Stimulated activated CD4-positive, alpha-beta T cell treated with anti-CD3 and anti-CD28 coated beads, Interleukin-4, amount 100 ng/mL, for 4 hours (primary cell): ENCODE measurements at places on chromosomes 1 and 21.

DNA sequence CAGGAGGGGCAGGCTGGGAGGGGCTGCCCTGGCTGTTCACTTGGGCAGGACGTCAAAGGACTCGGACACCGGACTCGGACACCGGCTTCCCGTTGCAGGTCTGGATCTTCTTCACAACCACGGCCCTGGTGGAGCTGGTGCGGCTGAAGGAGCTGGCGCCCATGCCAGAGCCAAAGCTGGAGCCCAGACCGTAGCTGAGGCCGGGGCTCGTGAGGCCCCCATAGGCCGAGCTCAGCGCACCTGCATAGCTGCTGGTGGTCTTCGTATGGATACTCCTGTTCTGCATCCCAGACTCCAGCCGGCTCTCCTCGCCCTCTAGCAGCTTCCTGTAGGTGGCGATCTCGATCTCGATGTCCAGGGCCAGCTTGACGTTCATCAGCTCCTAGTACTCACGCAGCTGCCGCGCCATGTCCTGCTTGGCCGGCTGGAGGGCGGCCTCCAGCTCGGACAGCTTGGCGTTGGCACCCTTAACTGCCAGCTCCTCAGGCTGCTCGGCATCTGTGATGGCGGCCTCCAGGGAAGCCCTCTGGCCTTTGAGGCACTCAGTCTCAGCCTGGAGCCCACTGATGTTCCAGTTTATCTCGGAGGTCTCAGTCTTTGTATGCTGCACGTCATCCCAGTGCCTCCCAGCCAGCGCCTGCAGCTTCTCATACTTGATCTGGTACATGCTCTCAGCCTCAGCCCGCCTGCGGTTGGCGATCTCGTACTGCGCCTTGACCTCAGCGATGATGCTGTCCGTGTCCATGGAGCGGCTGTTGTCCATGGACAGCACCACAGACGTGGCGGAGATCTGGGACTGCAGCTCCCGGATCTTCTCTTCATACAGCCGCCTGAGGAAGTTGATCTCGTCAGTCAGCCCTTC, 15.1 kb upstream of the KLF17 start:
- no peak for DNase-seq

DNA sequence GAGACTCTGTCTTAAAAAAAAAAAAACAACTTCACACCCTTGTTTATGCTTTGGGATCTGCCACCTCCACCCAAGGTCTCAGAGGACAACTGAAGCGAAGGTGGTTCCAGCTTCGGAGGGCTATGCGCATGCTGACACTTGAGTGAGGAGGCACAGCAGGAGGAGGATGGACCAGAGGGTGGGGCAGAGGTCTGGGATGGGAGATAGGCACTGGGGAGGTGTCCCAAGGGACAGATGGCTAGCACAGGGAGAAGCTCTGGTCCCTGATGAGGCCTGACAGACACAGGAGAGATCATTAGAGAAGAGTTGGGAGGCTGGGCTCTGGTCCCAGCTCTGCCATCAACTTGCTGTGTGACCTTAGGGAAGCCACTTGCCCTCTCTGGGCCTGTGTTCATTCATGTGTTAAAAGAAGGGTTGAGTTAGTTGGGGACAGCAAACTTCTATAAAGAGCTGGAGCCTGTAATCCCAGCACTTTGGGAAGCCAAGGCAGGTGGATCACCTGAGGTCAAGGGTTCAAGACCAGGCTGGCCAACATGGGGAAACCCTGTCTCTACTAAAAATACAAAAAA, 16.8 kb downstream of the E2F2 start:
- no peak for DNase-seq

GRCh38 chr1:169102567-169102966, 3.9 kb upstream of the ATP1B1 start:
- DNase-seq = no peak

- no peak for DNase-seq
These were observed 12.7 kb downstream of the TESK2 start for GRCh38 chr1:45478121-45478814.

DNA sequence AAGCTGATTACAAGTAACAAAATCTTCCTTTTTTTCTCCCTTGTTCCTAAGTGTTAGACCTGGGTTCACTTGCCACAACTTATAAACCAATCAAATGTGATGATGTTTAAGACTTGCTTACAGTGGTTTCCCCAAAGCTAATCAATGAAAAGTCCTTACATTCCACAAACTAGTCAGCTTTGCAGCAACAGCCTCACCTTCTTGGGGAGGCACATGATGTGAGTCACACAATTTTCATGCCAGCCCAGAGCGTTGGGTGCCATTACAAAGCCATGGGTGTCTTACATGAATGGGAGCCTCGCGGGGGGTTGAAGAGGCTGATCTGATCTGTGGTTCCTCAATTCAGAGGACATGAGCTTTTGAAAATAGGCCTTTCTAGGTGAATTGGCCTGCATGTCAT, 91.6 kb upstream of the UBE2U start:
- DNase-seq = no peak

- DNase-seq = peak; percentile 77
These were observed 53.0 kb downstream of the IER5 start for GRCh38 chr1:181141431-181141910.

- no peak for DNase-seq
These were observed 10.5 kb downstream of the FAAH start for GRCh38 chr1:46404482-46405196.

DNA sequence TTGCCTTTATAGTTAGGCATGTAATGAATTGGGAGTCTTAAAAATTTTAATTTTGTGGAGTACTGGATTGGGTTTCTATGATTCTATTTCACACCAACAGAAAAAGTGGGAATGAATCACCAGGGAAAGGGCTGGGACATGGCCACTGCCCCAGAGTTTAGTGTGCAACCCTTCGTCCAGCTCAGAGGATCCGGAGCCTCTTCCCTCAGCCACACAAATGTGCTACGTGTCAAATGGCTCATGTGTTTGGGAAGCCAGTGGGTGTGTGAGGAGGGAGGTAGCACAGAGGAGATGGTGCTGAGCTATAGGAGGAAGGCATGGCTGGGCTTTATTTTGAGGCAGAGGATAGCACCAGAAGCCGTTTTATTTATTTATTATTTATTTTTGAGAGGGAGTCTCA, 247.3 kb downstream of the SIPA1L2 start:
- DNase-seq = no peak

- DNase-seq = no peak
These were observed 350.9 kb downstream of the BRINP3 start for GRCh38 chr1:190126728-190127127.

DNA sequence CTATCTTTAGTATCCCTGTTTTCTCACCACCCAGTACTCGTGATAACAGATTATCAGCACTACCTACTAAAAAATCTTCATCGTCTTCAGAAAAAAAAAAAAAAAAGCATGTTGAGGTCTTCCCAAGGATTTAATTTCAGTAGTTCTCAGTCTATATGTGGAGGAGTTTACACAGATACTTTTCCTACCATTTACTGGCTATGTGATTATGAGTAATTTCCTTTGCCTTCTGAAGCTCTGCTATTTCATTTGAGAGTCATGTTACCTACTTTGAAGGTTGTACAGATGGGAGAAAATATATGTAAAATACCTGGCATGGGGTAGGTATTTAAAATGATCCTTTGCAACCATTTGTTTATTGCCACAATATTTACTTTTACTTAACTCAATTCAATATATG, 399.7 kb downstream of the NEGR1 start:
- DNase-seq = no peak

DNA sequence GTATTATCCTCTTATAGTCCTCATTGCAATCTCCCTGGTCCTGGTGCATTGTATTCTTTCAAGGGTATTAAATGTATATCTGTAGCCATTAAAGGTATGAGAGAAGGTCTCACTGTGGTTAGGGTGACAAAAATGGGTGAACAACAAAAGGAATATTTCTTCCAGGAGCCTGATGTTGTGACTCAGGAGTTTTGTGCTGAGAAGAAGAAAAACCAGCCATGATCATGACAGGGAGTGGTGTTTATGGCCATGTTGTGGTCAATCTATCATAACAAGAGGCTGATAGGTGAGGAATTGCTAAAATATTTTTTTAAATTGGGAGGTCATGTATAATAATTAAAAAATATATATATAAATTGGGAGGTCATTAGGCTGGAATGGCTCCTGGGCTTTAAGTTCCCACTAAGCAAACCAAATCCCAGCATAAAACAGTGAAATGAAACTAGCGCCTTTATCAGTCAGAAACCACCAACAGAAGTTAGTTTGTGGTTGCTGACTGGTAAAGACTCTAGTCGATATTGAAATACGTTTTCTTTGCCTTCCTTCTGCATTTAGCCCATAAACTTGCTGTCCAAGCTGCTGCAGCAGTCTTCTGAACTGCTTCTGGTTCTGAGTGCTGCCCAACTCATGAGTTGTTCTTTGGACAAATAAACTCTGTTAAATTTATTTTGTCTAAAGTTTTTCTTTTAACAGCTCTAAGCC, 60.3 kb downstream of the TBX19 start:
- no peak for DNase-seq

GRCh38 chr1:213938776-213939175, 49.0 kb upstream of the PROX1 start:
- no peak for DNase-seq

GRCh38 chr1:225535280-225535679, 107.4 kb upstream of the LBR start:
- no peak for DNase-seq

- no peak for DNase-seq
These were observed 9.3 kb upstream of the IL19 start for GRCh38 chr1:206761159-206761768.

DNA sequence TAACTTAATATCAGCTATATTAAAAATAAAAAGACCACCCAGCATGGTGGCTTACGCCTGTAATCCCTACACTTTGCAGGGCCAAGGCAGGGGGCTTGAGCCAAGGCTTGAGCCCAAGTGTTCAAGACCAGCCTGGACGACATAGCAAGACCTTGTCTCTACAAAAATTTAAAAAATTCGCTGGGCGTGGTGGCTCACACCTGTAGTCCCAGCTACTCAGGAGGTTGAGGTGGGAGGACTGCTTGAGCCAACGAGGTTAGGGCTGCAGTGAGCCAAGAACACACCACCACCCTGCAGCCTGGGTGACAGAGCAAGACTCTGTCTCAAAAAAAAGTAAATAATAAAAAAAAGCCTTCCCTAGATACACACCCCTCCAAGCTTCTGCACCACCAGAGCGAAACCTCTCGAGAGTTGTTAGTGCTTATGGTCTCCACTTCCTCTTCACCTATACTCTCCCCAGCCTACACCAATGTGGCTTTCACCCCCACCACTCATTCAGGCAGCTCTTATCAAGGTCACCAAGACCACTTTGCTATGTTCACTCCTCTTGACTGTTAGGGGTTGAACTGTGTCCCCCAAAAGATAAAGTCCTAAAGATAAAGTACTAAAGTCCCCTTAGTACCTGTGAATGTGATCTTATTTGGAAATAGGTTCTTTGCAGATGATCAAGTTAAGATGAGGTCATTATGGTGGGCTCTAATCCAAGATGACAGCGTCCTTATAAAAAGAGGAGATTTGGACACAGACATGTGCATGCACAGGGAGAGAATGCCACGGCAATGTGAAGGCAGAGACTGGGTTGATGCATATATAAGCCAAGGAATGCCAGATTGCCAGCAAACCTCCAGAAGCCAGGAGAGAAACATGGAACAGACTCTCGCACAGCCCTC, 6.8 kb upstream of the PPP1R15B start:
- no peak for DNase-seq

DNA sequence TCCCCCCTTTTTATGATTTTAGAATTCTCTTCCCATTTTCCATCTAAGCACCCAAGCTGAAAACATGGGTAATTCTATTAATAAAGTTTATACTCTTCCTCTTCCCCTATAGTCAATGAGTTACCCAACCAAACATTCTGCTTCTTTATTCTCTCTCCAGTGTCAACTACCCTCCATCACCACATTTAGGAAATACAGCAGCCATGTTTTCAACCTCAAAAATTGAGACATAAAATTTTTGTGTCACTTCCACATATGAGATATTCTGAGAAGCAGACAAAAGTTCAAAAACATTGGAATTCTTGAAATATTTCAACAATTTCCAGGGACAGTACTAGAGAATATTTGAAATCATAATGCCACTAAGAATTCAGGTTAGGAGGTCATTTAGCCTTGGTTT, 64.8 kb upstream of the ATP1A1 start:
- DNase-seq = no peak

DNA sequence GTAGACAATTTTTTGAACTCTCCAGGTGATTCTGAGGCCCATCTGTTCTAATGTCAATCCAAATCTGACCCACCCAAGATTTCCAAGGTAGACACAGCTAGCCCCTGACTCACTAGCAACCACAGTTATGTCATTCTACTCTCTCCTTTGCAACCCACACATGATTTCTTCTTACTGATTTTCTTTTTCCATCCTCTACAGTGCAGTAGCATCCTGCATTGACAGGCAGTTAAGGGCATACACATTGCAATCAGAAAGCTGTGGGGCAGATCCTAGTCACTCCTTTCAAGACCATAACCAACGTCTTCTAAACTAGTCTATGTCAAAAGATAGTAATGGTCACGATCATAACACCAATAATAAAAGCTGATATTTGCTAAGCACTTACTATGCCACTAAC, 54.2 kb downstream of the JAK1 start:
- DNase-seq = peak; percentile 32

- no peak for DNase-seq
These were observed 64.6 kb downstream of the BRINP2 start for GRCh38 chr1:177235350-177235749.

DNA sequence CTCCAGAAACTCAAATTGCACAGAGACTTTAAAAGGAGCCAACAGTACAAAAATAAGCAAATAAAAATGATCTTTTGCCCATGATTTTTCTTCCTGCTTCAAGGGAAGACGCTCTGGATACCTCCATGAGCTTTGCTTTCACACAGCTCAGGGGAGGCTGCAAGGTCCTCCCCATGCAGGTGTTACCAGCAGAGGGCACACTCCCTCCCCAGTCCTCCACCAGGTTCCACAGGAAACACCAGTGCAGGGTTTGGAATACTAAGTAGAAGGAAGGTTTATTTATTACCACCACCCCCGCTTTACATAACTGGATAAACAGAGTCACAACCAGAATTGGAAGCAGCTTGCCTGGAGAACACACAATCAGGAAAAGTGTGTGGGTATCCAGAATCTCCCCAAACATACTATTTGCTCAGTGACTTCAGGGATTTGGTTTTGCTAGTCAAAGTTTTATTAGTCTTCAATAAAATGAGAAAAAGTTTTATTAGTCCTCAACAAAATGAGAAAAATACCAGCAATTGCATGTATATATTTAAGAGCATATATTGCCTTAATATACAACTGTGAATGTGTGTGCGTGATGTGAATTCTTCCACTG, 37.3 kb downstream of the HSD3B1 start:
- DNase-seq = no peak

GRCh38 chr1:169465281-169465680, 20.5 kb downstream of the SLC19A2 start:
- no peak for DNase-seq

GRCh38 chr1:64745181-64745985, 508 bp downstream of the RAVER2 start:
- DNase-seq = peak; percentile 0

DNA sequence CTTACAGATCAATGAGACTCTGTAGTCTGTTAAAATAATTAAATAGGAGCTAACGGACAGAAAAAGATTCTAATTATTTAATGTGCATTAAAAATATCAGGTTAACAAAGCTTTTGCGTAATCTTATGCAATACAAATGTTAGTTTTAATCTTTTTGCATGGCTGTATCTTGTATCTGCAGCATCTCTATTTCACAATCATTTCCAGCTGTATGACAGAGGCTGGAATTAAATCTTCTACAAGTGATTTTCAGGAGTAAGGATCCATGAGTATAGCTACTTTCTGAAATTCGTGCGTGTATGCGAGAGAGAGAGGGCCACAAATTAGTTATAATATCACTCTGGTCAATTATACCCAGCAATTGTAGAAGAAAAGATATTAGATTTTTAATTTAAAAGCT, 1446.8 kb downstream of the NCAM2 start:
- DNase-seq = no peak
